Ammon's horn (tissue), 1 donor: ENCODE measurements at places on chromosomes 7 and 10.

- no peak for DNase-seq
Measured at GRCh38 chr10:107692072-107692471, 527.6 kb upstream of the SORCS1 start.

DNA sequence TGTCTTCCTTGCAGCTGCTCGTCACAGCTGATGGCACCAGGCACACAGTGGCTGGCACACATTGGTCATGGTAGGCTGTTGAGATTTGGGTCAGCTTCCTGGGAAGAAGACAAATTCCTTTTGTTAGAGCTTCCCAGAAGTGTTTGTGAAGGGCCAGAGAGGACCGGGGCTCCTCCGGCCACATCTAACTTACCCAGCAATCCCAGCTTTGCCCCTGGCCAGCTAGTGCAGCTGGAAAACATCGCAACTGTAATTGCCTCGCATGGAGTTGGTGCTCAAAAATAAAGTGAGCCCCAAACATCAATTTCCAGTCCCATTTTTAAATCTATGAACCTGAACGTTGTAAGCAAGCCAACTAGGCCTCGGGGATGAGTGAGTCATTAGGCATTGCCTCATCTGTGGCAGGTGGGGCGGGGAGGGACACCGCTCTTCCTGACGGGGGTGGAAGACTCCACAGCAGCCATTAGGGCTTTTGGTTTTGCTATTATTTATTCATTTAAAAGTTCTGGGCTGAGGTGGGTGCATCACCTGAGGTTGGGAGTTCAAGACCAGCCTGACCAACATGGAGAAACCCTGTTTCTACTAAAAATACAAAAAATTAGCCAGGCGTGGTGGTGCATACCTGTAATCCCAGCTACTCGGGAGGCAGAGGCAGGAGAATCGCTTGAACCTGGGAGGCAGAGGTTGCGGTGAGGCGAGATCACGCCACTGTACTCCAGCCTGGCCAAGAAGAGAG, 12.4 kb downstream of the CPA5 start:
- peak; percentile 52 for DNase-seq

DNA sequence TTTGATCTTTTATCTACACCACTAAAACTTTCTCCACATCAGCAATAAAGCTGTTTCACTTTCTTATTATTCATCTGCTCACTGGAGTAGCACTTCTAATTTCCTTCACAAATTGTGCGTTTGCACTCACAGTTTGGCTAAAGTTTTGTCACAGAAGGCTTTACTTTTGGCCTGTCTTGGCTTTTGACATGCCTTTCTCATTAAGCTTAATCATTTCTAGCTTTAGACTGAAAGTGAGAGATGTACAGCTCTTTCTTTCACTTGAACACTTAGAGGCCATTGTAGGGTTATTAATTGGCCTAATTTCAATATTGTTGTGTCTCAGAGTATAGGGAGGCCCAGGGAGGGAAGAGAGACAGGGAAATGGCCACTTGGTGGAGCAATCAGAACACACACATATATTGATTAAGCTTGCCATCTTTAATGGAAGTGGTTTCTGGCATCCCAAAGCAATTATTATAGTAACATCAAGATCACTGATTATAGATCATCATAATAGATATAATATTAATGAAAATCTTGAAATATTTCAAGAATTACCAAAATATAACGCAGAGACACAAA, 512.5 kb downstream of the ETV1 start:
- no peak for DNase-seq

DNA sequence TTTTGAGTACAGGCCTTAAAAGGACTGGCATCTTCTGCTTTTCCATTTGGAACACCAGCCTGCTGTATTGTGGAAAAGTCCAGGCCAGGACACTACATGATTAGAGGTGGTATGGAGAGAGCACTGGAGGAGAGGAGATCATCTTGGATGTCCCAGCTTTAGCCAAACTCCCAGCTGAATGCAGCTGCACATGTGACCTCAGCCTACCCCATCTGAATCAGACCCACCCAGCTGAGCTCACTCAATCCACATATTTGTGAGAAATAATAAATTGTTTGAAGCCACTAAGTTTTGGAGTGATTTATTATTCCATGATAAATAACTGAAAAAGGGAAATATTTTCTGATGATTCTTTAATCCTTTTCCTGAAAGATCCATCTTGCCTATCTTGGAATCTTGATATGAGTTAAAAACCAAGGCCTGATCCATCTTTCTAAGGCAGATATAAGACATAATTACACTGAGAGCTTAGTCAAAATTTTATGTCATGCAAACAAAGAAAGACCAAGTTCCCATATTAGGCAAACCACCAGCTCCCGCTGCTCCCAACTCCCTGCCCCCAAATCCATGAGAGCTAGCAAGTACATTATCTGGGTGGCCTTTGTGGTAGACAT, 55.1 kb upstream of the TRIL start:
- DNase-seq, result no peak

DNA sequence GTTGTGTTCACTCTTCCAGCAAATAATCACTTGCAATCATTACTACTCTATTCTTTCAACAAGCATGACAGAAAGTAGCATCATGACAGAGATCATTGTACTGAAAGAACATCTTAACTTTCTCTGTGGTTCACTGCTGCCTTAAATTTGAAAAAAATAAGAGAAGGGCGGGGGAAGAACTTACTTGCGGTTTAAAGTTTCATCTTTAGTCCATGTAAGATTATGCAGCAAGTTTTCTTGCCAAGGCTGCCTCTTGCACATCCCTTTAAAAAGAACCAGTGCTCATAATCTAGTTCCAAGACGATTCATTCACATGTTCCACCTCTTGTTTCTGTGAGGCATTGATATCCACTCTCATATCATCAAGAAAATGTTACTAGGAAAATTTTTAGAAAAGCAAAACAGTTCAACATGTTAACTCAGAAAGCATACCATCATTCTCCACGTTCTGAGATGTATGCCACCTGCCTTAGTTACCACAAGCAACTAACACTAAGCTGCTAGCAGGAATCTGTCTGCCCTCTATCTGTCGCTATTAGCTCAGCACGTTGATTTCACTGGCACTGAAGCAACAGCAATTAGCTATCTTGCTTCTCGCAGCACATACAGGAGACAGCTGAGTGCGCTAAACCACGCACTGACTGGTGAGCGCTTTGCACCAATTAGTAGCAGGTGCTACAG, at the start of gene PCDH15:
PCDH15 (minus strand) TSS at position 491 of the 681 bp plus-strand sequence. CDS start 136,969 bp downstream, outside the sequence.
- DNase-seq, result peak; percentile 90

GRCh38 chr10:64011912-64012714, 490.9 kb downstream of the REEP3 start:
- DNase-seq, result no peak

DNA sequence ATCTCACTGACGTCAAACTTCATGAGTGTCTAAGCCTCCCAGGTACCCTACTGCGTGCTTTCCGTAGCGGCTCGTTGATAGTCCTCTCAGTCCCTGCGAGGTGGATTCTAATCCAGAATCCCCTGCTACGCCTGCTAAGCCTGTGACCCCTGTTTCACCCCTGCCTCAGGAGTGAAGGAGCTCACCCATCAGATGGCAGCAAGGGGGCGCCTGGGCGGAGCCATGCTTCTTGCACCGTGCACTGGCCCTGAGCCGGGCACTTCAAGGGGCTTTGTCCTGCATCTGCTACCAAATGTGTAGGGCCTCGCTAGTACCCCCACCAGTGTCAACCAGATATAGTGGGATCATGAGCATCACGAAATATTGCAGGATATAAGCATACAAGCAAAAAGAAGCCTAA, 918 bp upstream of the STRA8 start:
- DNase-seq, result no peak

- no peak for DNase-seq
Measured at GRCh38 chr10:107619139-107619538, 454.6 kb upstream of the SORCS1 start.

DNA sequence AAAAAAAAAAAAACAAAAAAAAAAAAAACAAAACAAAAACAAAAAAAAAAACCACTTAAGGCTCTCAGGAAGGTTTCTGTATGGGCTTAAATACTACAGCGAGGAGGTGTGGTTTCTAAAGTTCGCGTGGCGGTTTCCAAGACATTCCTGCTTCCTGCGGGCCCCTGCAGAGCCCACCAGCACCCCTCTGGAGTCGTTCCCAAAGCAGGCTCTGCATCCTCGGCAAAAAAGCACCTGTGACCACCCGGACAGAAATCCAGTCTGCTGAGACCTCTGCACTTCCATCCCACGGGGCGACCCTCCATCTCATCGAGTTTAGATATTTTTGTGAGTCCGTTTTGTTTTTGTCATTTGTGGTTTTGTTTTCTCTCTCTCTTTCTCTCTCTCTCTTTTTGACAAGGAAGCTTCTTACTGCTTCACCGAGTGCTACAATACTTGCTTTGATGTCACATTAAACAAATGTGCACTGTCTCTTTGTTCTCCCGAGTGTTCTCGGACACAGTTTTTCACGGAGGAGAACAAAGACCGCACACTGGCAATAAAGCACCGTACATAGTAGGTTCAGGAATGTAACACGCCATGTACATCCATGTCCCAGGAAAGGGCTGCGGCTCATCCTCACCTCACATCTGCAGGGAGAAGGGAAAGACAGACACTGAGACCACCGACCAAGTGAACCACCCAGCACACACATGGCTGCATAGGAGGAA, 21.5 kb downstream of the PDGFA start:
- DNase-seq, result peak; percentile 84

GRCh38 chr7:127177156-127177555, 75.6 kb downstream of the GRM8 start:
- DNase-seq, result no peak

- DNase-seq, result no peak
Measured at GRCh38 chr7:46071601-46072000, 150.5 kb upstream of the IGFBP3 start.

DNA sequence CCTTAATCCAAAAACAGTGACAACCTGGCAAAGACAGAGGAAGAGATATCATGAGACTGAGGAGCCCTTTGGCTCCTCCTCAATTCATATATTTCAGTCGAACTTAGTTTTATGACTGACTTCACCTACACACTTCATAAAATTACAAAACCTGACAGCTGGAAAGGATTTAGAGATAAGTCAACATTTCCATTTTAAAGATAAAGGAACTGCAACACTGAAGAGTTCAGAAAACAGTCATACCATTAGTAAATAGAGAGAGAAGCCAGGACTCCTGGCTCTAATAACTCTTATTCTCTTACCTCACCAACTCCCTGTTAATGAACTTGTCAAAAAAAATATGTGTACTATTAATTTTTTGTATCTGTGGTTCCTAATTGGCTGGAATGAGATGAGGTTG, 141.0 kb upstream of the COL1A2 start:
- DNase-seq, result no peak

DNA sequence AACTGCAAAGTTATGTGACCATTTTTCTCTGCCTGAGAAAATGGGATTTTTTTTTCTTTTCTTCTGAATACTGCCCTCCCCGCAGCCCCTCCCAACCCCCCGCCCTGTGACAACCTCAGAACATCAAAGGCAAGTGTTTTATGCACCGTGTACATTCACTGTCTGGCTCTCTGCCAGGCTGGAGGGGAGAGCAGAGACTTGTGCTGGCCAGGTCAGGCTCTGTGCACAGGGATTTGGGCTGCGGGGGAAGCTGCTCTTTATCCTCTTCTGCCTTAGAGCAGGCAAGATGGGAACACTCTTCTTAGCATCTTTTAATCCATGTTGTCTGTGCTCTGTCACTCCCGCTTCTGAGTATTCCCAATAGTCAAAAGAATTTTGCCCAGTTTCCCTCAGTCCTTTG, 195.1 kb downstream of the CCSER2 start:
- no peak for DNase-seq

DNA sequence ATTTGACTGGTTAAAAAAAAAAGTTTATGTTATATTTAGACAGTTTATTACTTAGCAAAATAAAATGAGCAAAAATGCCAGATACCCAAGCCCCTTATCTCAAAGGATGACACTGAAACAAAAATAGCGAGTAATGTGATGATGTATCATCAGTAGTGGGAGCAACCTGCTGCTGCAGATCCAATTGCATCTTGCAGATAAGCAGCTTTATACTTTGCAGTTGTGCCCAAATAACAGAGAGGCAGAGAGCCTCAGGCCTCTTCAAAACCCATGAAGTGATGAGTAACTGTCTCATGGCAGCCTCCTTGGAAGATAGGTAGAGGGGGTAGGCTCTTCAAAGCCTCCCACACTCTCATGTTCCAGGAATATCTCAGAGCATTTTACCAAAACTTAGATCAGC, 468.2 kb upstream of the LRRTM3 start:
- DNase-seq, result no peak

- no peak for DNase-seq
Measured at GRCh38 chr10:70846795-70847194, 31.0 kb downstream of the SGPL1 start.

DNA sequence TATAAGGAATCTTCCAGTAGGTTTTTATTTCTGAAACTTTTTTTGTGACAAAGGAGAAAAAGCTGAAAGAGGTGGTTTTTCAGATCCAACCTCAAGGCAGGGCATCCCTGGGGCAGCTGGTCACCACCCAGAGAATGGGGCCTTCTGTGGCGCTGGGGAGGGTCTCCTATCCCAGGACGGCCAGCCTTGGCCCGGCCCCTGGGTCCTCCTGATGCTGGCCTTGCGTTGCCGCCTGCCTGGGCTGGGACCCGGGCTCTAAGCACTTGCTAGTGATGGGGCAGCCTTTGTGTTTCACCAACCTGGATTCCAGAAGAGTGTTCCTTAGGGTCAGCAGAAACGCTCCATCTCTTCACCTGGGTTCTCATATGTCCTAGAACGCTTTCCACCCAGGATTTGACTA, 16.3 kb downstream of the SHH start:
- DNase-seq, result no peak

DNA sequence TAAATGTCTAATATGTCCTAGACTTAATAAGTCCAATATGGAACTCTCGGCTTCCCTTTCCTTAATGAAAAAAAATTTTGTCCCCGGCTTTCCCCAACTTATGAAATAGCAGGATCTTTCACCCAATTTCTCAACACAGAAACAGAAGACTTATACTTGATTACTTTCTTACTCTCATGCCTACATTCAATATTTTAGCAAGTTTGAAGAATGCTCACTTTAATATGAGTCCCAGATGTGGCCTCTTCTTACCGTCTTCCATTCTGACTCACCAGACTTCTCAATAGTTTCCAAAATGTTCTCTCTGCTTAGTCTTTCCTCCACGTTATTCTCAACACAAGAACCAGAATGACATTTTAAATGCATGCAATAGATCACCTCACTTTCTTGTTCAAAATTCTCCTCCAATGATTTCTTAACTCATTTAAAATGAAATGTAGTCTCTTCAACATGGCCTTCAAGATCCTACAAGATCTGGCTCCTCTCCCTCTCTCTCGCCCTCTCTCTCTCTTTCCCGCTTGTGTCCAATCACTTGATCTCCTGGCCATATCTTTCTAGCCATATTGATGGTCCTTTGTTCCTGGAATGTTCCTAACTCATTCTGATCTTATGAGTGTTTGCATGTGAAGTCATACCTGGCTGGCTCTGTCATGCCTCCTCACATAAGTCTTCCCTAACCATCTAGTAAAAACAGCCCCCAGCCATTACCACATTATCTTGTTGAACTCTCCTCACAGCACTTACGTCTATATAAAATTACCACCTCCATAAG, 119.7 kb upstream of the FAM3C start:
- DNase-seq, result no peak

DNA sequence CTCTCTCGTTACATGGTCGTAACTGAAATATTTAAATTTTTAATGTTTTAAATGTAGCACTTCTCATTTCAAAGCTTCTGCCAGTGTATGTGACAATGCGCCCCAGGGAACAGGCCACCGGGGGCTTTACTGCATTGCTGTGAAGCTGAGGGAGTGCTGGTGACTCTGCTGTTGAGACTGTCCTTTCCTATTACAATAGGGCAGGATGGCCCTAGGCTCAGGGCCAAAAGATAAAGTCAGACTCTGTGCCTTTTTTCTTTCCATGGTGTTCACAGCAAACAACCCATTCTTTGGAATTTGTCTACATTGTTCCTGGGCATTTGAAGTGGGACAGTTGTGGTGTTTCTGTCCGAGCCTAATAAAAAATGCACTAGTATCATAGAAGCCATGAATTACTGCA, 107.3 kb downstream of the GALNT11 start:
- DNase-seq, result no peak
